CD4-positive, alpha-beta T cell treated with Interleukin-15 for 1 hour (primary cell): ENCODE measurements at places on chromosomes 12 and 14.

DNA sequence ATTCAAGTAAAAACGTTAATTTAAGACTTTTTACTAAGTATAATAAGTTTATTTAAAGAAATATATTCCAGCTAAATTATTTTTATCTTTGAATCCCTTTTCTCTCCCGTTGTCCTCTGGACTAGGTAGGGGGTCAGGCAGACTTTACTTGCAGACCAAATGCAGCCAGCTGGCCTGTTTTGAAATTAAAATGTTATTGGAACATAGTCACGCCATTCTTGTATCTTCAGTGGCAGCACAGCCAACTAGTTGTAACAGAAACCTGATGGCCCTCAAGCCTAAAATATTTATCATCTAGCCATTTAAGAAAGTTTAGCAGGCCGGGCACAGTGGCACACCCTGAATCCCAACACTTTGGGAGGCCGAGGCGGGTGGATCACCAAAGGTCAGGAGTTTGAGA, 52.7 kb downstream of the BCAT1 start:
- no peak for DNase-seq

DNA sequence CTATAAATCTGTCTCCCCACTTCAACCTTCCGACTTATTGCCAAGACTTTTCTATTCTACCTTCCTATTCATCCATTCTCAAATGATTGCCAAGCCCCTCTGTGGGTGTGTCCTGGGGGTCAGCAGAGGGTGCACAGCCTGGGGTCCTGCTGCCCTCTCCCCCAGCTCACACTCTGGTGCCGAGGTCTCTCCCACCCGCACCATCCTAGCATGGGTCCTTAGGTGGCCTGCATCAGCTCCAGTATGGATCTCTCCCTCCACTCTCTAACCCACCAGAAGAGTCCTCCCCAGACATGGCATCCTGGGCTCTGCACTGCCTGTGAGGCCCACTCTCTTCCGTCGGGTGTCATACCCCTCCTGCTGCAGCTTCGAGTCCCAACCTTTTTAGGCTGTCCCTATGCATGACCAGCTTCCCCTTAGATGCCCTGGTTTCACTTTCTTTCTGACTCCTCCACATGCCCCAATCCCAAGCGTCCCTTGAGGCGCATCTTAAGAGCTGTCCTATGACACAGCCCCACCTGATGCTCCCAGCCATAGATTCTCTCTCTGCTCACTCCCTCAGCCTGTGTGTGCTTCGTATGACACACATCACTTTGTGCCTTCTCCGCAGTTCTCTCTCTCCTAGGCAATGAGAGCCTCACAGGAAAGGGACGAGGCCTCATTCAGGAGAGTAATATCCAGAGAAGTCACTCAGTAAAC, 43.9 kb downstream of the GIT2 start:
- DNase-seq = no peak

GRCh38 chr12:61267474-61267873, 992.7 kb upstream of the USP15 start:
- DNase-seq = no peak

DNA sequence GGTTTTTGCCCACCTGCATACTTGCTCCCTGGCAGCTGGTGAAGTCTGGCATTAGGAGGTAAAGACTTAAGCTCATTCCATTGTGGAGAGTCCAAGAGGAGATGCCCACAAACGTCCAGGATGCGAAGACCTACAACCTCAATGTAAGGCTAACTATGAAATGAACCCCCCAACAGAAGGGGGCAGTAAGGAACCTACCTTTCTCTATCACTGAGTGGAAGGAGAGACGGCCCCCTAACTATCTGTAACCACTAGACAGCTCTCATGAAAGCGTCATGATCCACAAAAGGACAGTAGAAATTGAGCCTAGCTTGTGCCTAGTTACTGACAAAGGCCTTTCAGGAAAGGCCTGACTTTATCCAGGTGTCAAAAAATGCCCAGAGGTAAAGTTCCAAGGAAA, 55.3 kb downstream of the ZFYVE21 start:
- no peak for DNase-seq

GRCh38 chr12:122022393-122023338, 982 bp downstream of the BCL7A start:
- no peak for DNase-seq

- DNase-seq = no peak
Measured at GRCh38 chr12:97594236-97595088, 131.9 kb downstream of the RMST start.

- no peak for DNase-seq
Measured at GRCh38 chr12:105836242-105836622, 302.5 kb downstream of the NUAK1 start.

DNA sequence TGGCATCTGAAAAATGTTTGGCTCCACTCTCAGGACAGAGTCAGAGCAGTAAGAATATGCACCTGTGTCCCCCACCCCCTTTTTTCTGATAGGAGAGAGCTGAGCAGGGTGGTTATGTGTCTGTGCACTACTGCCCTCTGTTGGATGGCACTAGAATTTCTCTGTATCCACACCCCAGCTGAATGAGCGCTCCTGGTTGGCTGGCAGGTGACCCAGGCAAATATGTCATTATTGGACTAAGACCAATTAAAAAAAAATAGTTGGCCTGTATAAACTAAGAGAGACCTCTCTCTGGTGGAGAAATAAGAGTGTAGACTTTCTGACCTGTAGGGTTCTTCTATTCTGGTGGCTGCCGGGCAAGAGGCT, 107.0 kb downstream of the PTCSC3 start:
- no peak for DNase-seq

DNA sequence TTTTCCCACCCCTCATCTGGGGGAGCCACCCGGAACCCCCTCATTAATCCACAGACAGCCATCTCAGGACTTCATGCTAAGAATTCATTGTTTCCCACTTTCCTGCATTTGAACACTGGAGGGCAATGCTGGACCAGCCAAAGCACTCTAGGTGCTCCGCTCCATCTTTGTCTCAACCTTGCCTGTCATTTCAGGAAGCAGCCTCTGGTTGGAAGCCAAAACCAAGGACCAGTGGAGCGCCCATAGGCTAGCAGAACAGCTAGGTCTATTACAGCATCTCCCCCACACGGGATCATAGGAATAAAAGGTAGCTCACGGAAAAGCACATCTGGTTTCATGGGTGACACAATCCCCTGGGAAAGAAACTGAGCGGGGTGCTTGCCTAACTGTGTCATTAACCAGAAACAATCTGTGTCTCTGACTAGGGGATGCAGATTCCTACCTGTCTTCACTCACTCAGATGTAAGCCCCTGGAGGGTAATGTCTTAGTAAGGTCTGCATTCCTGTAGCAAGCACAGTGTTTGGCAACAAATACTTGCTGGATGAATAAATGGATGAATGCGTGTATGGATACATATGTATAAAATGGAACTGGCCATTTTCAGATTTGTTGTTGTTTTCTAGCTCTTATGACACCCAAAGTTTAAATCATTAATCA, 197.0 kb downstream of the DAD1 start:
- DNase-seq = peak; percentile 53

- no peak for DNase-seq
Measured at GRCh38 chr12:78447373-78447772, 417.2 kb upstream of the SYT1 start.

DNA sequence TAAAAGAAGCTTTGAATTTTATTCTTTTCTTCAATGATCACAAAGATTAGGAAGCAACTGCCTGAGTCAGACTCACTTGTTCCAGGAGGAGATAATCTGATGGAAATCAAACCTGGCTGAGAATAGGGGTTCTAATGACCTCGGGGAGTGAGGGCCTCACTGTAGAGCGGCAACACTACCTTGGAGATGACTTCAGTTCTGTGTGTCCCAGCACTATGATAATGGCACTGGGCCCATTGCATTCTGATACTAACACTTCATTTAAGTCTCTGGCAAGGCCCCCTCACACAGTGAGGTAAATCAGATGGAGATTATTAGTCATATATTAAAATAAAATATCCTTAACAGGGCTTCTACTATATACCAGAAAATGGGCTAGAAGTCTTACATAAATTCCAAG, 233.3 kb upstream of the EGLN3 start:
- DNase-seq = no peak

DNA sequence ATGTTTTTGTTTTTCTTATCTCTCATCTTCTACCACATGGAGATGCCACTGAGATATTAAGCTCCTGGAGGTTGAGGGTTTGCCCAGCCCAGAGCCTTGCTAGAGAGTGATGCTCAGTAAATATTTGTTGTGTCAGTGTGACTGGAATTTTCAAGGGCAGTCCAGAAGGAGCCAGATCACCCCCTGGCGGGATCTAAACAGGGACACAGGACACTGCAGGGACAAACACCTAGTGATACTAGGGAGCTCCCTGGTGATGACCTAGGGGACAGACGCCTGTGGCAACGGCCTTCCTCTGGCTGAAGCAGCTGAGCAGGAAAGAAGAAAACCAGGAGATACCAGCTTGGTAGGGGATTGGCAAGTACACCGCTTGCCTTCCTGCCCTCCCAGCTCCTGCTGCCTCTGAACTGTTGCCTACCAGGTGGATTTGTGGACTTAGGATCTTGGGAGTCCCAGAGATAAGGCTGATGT, 714.4 kb upstream of the TBX3 start:
- no peak for DNase-seq

- peak; percentile 74 for DNase-seq
Measured at GRCh38 chr12:65170209-65170881, 962 bp downstream of the LEMD3 start.

- DNase-seq = no peak
Measured at GRCh38 chr12:107442326-107442987, 243.1 kb upstream of the PWP1 start.

DNA sequence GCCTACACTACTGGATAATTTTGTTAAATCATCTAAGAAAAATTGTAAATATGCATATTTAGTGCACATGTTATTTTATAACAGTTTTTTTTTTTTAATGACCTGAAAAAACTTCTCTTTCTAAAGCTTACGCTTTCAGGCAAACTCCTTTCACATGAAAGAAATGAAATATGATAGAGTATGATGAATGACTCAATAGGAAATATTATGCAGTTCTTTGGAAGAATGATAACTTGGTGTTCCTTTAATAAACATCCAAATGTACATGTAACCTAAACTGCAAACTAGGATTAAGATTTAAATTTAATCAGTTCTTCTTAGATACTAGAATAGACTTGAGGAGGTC, 136.6 kb downstream of the FGD4 start:
- no peak for DNase-seq

DNA sequence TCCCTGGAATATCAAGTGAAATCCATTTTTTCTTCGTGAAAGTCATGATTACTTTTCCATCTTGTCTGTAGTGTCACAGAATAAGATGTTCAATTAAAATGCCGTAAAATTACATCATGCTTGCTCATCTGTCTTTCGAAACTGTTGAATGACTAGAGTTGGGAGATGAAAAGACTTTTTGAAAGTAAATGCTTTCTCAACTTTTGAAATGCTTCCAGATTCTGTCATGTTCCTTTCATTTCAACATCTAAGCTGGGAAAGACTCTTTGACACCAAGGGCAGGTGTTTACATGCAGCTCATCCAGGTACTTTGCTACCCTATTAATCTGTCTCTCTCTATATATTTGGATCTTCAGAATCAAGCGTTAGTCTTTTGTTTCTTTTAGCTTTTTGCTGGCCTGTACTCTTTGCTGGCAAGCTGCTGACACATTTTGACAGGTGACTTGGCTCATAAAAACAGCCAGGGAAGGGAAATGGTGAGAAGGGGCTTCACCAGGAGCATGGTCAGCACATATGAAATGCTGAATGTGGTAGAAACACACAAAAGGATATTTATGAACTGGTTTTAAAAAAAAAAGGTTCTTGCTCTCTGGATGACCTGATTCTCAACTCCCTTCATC, 77.0 kb upstream of the METAP2 start:
- no peak for DNase-seq

- DNase-seq = no peak
Measured at GRCh38 chr12:69511016-69511415, 40.8 kb downstream of the FRS2 start.

GRCh38 chr12:108046135-108046534, 83.0 kb upstream of the WSCD2 start:
- DNase-seq = no peak

DNA sequence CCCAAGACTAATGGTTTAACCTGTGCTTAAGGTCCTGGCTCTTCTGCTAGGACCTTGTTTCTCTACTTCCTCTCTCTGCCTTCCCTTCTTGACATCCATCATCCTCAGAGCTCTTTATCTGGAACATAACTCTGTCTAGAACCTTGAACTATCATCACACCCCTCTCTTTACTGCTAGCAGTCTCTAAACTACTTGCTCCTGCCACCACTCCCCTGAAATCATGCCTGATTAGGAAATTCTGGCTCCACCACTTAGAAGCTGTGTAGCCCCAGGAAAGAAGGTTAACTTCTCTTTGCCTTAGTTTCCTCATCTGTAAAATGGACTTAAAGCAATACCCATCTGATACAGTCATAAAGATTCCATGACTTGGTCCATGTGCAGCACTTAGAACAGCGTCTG, 9.1 kb downstream of the SLC38A1 start:
- no peak for DNase-seq

DNA sequence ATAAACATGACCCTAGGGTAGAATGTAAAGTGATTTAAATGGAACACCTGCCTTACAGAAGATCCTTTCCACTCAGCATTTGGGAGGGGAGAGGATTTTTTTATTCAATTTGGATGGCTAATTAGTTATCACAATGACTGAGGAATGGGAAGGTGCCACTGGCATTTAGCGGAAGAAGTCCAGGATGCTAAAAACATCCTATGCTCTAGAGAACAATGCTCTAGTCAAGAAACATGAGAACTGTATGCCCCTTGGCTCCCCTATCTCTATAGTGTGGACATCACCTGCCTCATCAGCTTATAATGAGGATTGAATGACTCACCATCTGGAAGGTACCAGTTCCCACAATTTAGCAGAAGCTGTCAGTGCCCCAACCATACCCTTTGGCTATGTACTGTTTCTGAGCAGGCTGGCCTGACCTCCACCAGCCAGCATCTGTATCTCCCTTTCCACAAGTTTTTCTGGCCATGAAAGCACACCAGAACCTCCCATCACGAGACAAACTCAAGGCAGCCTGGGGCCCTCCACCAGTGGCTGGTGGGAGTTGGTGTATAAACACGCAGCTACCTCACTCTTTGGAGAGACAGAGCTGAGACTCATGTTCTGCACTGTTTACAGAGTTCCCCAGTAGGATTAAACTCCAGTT, 109.7 kb upstream of the VASH1 start:
- no peak for DNase-seq

DNA sequence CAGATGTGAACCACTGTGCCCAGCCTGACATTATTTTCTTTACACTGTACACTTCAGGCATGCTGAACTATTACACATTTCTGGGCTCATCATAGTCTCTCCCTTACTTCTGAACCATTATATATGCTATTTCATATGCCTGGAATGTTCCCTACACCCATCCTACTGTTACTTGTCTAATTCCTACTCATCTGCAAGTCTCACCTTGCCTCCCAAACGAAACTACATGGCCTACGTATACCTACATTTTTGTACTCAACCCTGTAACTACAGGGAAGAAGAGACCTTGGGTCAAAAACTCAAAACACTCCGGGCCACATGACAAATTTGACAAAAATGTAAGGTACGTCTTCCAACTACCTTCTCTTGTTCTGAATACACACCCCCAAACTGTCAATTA, 9.5 kb upstream of the EEA1 start:
- DNase-seq = no peak

GRCh38 chr14:100067971-100068959, 3.0 kb downstream of the EVL start:
- DNase-seq = peak; percentile 91
